Caki2 (cell line): ENCODE measurements at places on chromosomes 7 and 10. TPM values are rescaled to one million over a fixed set of nuclear protein-coding genes. Genes with fewer than 3 reads are reported as not detected.

Gene METTL27
- 60.4 and 71.8 TPM in 2 replicates for total RNA-seq

GRCh38 chr7:155326385-155326784, 28.7 kb downstream of the INSIG1 start:
- no peak for DNase-seq

GRCh38 chr10:57624066-57624465, 643.6 kb downstream of the IPMK start:
- DNase-seq: no peak

DNA sequence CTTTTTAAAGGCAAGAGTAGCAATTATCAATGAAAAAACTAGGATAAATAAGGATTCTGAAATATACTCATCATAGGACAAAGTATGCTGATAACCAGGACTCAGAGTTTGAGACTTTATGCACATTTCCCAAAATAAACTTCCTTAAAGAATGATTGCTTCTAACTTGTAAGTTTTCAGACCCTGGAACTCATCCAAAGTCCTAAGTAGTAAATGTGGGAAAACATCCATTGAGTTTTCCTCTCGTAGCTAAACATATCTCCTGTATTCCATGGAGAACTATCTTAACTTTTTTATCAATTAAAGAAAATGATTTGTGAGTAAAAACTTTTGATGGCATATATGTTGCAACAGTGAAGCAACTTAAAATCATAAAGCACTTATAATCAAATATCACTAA, 285.2 kb upstream of the KLF6 start:
- DNase-seq: no peak

- DNase-seq: no peak
Measured at GRCh38 chr7:146875981-146876380, 759.4 kb downstream of the CNTNAP2 start.
